ENCODE measurements at places on chromosomes 2 and 18.

GRCh38 chr18:1294229-1294628 is 389.6 kb downstream of the ADCYAP1 start:
- DNase-seq, result no peak

DNA sequence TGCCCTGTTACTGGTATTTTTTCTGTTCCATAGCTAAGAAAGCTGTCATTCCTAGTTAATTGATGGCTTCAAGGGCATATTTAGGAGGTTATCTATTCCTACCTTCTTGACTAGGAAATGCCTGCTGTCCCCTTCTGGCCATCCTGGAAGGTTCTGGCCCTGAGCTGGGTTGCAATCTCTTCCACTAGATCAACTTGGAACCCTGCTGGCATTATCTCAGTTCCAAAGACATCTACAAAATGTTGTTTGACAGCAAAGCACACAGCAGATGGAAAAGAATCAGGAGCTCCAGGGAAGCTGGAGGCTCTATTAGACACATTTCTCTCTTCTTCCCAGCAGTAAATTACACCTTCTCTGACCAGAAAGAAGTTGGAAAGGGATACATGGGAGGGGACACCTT is 192.1 kb downstream of the ARHGAP28 start:
- DNase-seq, result no peak

DNA sequence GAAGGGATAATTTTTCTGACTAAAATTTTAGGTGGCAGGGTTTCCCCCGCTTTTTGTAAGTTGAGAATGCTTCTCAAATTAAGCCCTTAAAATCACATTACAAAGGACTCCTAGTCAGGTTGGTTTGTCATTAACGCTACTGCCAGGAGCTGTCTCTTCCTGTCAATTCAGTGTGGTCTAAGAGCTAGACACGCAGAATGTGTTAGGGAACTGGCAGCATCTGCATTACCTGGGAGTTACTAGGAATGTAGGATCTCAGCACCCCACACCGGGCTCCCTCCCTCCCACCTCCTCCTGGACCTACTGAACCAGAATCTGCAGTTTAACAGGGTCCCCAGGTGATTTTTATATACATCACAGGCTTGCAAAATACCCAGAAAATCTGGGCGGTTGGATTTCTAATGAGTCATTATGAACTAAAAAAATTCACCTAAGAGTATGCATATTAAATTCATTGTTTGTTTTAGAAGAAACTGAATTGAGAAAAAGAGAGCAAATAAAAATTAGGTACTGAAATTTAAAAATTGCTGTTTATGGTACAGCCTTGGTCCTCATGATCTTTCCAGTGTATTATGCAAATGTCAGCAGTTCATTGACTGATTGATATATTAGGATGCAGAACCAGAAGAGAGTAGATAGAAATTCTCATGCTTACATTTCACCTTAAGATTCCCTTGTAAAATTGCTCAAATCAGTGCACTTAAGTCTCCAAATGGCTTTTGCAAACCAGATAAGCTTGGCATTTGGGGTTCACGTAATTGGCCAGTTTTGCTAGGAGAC is 130.9 kb upstream of the ITGA6 start:
- no peak for DNase-seq

DNA sequence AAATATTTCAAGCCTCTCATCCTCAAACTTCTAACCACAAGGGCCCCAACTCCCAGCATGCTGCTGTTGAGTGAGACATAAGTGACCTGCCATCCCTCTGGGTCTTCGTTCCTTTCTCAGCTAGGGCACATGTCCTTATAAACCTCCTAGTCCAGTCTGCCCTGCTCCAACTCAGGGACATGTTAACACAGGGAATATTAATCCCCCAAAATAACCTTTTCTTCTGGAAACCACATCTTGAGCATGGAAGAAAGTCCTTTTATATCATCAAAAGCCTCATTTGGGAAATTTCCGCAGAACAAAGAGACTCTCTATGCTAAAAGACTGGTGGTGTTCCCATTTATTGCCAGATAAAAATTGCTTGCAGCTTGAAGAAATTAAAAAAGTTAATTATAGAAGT is 14.4 kb downstream of the TNP1 start:
- DNase-seq, result no peak

DNA sequence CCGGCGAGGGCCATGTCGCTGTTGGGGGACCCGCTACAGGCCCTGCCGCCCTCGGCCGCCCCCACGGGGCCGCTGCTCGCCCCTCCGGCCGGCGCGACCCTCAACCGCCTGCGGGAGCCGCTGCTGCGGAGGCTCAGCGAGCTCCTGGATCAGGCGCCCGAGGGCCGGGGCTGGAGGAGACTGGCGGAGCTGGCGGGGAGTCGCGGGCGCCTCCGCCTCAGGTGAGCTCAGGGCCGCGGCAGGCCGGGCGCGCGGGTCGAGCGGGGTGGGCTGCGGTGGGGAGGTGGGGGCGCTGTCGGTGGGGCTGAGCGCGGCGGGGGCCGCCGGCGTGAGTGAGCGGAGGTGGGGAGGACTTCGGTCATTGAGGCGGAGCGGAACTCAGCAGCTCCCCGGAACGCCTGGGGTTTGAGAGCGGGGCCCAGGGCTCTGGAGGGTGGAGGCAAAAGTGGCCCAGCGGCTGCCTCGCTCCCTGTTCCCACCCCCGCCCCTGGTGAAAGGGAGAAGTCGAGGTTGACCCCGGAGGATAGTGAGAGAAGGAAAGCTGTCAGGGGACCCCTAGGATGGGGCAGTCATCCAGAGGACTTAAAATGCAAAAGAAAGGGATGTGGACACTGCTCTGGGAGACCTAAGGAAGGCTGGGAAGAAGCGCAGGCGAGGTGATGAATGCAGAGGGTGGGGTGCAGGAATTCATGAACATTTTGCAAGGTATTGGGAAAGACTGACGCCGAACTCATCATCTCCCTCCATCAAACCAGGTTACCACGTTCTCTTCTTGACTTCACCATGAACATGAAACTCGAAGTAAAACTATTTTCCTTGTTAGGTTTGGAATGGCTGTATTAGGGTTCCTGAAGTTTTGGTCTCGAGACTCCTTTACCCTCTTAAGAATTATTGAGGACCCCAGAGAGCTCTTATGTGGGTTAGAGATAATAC is 633 bp downstream of the MALT1 start:
- DNase-seq, result peak; percentile 50

GRCh38 chr2:156483741-156484173 is 47.6 kb downstream of the GPD2 start:
- no peak for DNase-seq

GRCh38 chr2:16387461-16387984 is 278.1 kb downstream of the CYRIA start:
- DNase-seq, result no peak

GRCh38 chr2:14737201-14737600 is 104.7 kb downstream of the LRATD1 start:
- no peak for DNase-seq

- peak; percentile 36 for DNase-seq
These were observed 12.5 kb downstream of the TACR1 start for GRCh38 chr2:75186821-75187220.

GRCh38 chr2:36982467-36982866 is 16.1 kb upstream of the STRN start:
- DNase-seq, result no peak

GRCh38 chr2:203195331-203196036 is 43.3 kb upstream of the CYP20A1 start:
- DNase-seq, result no peak

DNA sequence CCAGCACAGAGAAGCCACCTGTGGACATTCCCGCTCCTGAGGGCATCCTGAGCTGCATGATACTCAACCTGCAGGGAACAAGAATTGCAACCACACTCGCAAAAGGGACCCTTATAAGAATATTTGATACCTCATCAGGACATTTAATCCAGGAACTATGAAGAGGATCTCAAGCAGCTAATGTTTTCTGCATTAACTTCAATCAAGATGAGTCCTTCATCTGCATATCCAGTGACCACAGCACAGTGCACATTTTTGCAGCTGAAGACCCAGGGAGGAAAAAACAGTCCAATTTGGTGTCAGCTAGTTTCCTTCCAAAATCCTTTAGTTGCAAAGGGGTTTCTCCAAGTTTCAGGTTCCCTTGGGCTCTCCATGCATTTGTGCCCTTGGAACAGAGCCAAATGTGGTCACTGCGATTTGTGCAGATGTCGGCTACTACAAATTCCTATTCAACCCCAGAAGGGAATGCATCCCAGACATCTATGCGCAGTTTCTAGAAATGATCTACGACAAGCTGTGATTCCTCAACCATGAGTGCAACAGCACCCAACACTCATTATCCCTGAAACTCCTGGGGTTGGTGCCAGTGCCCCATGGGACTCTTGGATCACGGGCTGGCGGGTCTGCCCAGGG is 23.3 kb upstream of the FHOD3 start:
- DNase-seq, result no peak

- no peak for DNase-seq
These were observed 69.8 kb downstream of the CIB4 start for GRCh38 chr2:26571316-26571715.

DNA sequence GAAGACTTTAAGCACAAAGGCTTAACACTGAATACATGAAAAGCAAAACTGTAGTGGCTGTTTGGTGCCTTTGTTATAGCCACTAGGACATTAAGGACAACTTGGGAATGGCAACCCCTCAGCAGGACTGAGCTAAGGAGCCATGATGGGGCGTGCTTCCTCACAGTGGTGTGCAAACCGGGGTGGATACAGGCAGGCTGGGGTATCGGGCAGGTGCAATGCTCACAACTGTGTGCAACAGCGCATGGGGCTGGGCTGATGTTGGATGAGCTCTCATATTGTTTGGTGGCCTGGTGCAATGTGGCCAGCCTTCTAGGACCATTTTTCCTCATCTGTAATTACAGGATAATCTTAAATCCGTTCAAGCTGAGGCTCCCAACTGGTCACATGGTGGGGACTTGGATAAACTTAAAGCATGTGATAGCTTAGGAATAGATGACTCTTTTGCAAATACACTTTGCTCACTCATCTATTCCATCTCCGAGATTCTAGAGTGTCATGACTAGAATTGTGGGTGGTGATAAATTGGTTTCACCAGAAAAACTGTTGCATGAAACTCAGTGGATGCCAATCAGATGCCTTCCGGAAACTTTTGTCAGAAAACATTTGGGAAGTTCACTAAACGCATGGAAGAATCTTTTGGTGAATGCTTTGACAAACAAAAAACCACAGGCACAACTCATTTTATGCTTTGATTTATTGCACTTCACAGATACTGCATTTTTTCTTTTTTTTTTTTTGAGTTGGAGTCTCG is 116.5 kb downstream of the PXDN start:
- DNase-seq, result no peak

GRCh38 chr18:79780547-79780946 is 17.2 kb upstream of the KCNG2 start:
- no peak for DNase-seq

DNA sequence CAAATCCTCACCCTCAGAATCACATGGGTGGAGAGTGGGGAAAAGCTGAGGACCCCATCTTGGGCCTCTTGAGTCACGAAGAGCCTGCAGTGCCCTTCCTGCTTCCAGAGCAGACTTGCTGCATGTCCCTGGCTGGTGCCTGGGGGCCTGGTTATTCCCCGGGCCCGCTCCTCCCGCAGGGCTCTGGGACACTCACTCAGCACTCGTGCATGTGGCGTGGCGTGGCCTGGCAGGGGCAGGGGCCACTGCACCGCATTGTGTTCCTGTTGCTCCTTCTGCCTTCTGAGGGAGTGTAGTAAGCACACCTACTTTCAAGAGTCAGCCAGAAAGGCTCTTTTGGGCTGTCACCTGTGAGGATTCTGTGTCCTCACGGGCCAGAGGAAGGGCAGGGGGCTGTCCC is 17.4 kb upstream of the MZT2A start:
- DNase-seq, result no peak

DNA sequence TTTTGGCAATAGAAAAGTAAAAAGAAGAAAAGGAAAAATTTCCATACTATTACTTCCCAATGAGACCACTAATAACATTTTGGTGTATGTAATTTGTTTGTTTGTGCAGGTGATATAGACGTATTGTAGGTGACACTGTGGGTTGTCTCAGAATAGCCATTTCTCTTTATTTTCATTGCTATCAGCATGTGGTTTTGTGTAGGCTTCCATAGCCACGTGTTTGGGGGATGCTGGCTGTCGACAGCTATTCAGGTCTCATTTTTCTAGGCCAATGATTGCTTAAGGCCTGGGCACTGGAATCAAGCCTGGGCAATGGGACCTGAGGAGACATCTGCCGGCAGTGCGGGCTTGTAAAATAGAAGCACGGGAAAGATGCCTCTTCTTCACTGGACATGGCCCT is 71.0 kb upstream of the KCTD1 start:
- DNase-seq, result no peak

DNA sequence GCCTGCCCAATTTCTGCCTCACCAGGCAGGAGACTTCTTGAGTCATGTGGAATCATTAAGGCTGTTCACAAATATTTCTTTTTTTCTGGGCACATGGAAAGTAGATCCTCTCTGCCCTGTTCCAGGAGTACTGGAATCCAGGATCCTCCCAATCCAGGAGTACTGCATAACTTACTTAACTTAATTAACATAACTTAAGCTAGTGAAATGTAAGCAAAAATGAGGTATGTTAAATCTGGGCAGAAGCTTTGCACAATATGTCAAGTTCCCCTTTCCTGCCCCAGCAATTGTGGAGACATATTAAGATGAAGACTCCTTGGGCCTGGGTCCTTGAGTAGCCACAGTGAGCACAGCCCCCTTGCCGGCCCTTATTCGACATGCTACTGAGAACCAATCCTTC is 3.2 kb downstream of the CD207 start:
- no peak for DNase-seq

- DNase-seq, result no peak
These were observed 68.5 kb upstream of the NFU1 start for GRCh38 chr2:69505710-69506109.

DNA sequence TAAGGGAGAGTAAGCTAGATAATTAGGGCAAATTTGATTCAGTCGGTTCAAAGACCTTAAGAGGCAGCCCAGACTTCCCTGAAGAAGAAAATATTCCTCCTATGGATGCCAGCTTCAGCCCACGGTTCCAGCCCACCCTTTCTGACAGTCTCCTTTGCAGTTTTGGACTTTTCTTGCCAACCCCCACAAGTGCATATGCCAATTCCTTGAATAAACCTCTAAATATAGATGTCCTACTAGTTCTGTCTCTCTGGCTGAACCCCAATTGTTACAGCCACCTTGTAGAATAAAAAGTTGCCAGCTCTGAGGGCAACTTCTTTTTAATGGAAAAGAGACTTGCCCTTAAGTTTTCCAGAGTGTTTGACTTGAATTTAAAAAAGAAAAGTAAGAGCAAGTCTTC is 111.7 kb downstream of the PID1 start:
- no peak for DNase-seq

- DNase-seq, result no peak
These were observed 18.6 kb upstream of the MBP start for GRCh38 chr18:77151033-77151771.

DNA sequence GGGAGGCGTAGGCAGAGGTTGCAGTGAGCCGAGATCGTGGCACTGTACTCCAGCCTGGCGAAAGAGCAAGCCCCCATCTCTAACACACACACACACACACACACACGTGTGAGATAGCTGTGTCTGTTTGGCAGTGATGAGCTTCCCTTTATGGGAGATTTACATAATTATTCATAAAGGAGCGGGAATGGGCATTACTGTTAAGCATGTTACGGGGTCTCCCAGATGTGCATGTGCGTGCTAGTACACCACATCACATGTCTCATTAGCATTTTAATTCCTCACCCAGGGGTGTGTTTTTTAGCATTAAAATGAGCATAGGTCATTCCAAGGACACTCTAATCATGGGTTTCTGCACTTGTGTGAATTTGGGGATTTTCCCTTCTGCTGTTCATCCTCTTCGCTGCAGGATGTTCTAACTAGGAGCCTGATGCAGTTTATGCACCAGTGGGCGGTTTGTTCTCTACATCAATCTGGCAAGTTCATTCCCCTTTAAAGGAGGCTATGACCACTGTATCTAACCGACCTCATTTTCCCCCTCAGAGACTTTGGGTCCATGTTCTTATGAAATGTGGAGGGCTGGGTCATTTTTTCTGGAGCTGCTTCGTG is 1.0 kb upstream of the FAM178B start:
- DNase-seq, result no peak

Measured in NCI-H1105 treated with DMSO at 0.1 percent for 48 hours (cell line).